ENCODE measurements at places on chromosomes 11 and 22. TPM values are rescaled to one million over a fixed set of nuclear protein-coding genes. Genes with fewer than 3 reads are reported as not detected.

DNA sequence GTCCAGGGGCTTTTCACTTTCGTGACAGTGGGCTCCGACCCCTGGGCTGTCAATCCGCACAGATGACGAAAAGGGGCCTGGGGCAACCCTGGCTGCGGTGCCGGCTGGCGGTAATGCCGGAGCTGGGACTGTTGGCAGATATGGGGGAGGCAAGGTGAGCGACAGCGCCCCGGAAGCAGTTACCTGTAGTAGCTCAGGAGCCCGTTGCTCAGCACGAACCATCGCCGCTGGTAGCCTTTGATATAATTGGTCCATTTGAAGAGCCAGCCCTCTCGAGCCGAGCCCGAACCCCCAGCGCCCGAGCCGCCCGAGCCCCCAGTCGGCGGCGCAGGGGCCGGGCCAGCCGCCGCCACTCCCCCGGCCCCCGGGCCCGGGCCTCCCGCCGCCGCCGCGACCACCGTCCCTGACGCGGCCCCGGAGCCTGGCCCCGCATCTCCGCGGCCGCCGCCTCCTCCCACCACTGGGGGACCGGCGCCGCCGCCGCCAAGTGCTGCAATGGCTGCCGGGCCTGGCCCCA lies 396 bp downstream of the OSBP start:
- DNase-seq = no peak

DNA sequence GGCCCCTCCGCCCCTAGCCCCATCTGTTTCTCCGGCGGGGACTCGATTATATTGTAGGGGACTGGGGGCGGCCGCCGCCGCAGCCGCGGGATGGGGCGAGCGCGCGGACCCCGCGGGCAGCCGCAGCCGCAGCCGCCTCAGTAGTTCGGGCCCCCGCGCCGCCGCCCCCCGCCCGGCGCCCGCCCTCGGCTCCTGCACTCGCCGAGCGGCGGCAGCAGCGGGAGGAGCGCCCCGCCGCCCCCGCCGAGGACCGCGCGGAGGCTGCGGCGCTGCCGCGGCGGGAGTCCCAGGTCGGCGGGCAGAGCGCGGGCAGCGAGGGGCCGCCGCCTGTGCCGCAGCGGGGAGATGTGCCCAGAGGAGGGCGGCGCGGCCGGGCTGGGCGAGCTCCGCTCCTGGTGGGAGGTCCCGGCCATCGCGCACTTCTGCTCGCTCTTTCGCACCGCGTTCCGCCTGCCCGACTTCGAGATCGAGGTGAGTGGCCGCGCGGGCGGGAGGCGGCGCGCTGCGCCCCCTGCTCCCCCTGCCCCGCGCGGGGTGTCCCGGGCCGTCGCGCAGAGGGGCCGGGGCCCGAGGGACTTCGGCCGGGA lies at the start of gene CECR2:
CECR2 (plus strand) TSS at position 22 of the 587 bp plus-strand sequence; CDS start at position 346, 324 bp downstream.
- no peak for DNase-seq

DNA sequence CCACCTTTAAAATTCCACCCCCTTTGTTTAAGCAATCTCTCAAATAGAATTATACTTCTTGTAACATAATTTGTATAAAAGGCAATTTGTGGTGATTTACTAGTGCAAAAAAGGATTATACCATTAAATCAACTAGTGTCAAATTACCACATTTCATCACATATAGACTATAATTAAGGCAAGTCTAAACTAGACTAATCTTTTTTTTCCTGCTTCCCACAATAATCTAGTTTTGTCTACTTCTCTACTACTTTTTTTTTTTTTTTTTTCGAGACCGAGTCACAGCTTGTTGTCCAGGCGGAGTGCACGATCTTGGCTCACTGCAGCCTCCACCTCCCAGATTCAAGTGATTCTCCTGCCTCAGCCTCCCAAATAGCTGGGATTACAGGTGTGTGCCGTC lies 36.1 kb upstream of the FZD4 start:
- DNase-seq = no peak

The RIBC2 gene
- total RNA-seq = 0.69 TPM

The H19 gene
- total RNA-seq = 11.8 TPM

Measured in epithelial cell of proximal tubule (primary cell).